ENCODE measurements at places on chromosomes 2 and 18.

DNA sequence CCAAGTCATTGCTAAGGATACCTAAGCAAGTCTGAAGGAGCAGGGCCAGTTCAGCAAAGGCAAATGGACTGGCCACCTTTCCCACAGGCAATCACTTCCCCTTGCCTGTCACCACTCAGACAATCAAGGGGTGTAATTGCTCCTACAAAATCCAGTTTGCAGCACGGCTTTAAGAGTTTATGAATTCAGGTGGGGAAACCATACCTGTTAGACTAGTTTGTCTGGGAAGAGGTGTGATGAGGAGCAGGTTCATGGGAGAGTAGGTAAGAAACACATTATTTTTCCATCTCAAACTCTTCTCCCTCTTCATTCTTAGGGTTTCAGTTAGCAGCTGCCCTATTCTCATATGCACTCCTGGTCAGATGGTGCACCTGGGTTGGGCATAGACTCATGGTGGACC is 102.5 kb downstream of the EVA1A start:
- DNase-seq: no peak

DNA sequence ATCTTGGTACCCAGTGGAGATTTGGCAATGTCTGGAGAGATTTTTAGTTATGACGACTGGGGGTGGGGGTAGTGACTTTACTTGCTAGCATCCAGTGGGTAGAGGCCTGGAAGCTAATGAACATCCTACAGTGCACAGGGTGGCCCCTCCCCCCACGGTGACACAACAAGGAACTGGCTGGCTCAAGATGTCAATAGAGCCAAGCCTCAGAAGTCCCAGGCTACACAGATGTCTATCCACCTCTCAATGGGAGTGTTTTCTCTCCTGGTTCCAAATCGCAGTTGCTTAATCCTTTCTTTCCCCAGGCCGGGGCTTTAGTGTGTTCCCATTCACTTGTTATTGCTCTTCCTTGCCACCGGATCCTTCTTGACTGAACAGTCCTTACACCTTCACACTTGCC is 9.3 kb upstream of the CCBE1 start:
- no peak for DNase-seq

- no peak for DNase-seq
Observed at GRCh38 chr2:206323033-206323432, 48.6 kb downstream of the ZDBF2 start.

GRCh38 chr2:59080451-59081181 is 839.5 kb upstream of the FANCL start:
- no peak for DNase-seq

DNA sequence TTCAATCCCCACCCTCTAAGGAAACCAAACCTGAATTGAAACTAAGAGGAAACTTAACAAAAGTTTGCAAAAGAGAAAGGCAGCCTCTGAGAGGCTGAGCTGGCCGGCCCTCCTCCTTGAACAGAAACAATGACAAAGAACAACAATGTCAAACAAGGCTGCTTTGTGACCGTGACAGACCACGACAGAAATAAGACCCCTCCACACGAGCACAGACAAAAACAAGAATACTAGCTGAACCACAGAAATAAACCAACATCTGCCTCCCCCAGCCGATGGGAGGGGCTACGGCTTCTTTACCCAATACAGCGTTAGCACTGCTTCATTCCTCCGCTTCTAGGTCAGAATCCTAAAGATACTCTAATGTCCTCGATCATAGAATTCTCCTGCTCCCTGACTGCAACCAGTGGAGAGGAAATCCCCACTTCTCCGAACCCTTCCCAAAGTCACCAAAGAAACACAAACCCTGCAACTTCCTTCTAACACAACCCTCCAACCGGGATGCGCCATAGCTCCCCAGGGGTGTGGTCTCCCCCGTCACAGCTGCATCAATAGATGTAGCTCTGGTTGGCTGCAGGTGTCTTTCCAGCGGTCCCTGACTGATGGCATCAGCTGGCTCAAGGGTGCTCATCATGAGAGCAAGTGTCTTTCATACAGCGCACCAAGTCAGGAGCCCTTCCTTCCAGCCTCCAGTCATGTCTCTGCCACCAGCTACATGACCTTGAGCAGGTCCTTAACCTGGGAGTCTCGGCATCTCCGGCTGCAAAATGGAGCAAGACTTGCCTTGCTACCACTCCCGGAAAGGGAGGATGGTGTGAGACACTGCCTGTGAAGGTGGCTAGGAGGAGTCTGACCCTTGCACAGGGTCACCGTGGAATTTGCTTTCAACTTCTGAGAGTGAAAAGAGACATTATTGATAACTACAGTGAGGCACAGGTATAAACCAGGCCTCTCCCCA is 198.6 kb downstream of the HAUS1 start:
- DNase-seq: no peak

DNA sequence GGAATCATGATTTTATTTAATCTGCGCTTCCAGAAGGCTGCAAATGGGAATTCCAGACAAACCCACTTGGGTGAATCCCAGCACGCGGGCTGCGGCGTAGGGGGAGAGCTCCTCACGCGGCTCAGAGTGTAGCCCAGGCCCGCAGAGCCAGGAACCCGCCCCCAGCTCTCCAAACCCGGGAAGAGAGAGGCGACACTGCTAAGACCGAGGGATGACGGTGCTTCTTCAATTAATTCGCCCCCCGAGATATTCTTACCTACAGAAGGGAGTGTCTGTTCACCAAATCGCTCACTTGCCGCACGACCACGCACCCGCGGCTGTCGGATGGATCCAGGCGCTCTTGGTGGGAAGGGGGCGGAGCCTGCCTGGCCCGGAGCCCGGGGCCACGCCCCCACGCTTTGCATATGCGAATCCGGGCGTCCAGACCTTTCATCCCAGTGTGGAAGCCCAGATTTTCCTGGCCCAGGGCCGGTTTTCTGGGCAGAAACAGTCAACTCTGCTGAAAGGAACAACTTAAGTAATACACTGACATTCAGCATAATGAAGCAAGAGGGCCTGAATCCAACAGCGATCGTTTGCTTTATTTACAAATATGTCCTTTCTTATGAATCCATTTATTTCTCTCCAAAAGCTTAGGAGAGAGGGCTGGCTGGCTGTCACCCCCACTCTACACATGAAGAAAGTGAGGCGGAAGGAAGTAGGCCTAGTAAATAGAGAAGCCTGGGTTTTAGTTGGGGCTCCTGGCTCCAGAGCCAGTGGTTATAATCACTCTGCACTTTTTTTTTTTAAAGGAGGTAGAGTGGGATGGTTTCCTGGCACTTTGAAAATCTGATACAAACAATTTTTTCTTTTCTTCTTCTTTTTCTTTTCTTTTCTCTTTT is at the start of gene SLC19A3:
Gene SLC19A3 (minus strand): TSS at position 342 of the 881 bp plus-strand sequence. CDS start 15,710 bp downstream, outside the sequence.
- peak; percentile 82 for DNase-seq

- DNase-seq: peak; percentile 38
Observed at GRCh38 chr2:96251721-96252292, 14.0 kb downstream of the TMEM127 start.

GRCh38 chr2:117646099-117646498 is 168.4 kb upstream of the DDX18 start:
- no peak for DNase-seq

DNA sequence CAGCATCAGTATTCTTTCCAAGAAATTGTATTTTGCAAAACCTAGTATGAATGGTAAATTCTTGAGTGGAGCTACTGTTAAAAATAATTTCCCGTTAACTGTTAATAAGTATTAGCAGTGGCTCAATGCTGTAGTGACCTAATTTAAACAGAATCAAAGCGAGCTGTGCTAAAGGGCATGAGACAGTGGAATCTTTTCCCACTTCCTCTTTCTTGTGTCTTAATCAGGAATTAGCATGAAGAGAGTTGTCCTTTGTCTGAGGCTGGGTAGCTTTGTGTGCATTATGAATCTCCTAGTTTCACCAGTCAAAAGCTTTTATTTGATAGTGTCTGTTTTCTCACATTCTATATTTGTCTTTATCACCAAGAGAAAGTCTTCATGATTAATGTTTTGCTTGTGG is 298.8 kb upstream of the GCFC2 start:
- peak; percentile 27 for DNase-seq

- no peak for DNase-seq
Observed at GRCh38 chr18:21439431-21439846, 161.1 kb downstream of the ESCO1 start.

DNA sequence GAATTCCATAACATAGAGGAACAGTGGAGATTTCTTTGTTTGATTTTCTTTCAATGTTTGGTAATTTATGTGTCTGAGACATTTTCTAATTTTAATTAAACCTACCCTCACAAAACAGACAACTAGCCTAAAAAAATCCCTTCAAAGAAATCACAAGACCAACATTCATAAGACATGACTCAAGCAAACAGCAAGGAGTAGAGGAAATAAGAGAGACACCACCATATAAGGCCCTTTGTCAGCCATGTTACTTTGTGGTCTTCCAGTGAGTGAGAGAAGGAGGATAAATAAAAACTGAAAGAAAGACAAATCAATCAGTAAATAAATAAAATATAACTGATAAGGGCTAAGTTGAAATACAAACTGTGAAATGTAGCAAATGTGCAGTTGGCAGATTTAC is 830.8 kb upstream of the SLC39A10 start:
- DNase-seq: no peak

- no peak for DNase-seq
Observed at GRCh38 chr2:120243211-120243610, 9.4 kb upstream of the RALB start.

GRCh38 chr2:37665604-37666362 is 5.7 kb downstream of the CDC42EP3 start:
- no peak for DNase-seq

DNA sequence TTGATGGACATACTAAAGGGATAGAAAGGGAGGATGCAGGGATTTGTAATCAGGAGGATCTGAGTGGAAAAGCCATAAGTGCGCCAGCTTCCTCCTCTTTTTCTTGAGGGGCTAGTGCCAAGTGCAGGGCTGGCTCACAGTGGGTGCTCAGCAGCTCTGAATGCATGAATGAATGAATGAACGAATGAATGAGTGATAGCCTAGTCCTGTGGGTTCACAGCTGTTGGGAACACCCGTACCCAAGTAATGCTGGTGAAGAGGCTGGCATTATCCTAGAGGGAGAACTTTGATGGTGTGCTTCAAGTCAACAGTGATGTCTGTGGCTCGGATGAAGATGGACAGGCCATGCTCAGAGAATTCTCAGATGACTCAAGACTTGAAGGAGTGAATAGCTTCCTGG is 108.8 kb downstream of the KCTD1 start:
- DNase-seq: no peak

DNA sequence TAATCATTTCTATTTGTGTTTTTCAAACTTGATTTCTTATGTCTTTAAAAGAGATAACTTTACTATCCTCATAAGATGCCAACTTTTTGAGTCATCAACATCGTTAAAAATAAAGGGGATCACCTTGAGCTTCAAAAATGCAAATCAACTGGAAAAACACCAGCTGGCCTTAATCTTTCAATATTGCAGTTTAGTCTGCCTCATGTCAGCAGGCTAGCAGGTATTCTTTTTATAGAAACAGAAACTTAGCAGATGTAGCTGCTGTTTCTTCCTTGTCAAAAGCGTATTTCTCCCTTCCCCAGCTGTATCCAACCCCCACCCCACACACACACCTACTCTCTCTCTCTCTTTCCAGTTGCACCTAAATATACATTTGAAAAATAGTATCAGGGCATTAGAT is 154.1 kb upstream of the ZNF804A start:
- no peak for DNase-seq

DNA sequence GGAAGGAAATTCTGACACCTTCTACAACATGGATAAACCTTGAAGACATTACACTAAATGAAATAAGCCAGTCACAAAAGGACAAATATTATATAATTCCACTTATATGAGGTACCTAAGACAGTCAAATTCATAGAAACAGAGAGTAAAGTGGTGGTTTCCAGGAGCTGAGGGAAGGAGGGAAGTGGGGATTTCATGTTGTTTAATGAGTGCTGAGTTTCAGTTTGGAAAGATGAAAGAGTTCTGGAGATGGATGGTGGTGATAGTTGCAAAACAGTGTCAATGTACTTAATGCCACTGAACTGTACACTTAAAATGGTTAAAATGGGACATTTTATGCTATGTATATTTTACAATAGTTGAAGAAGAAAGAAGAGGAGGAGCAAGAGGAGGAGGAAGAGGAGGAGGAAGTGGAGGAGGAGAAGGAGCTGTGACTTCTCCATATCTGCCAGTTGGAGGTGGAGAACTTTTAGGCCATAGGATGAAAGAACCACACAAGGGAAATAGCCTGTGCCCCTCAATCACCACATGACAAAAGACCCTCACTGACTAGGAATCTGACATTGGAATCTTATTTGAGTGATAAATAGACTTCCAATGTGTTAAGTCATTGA is 55.3 kb upstream of the LGALSL start:
- no peak for DNase-seq

GRCh38 chr18:74916773-74917393 is 292.1 kb downstream of the PTGR3 start:
- no peak for DNase-seq

Data from midbrain (tissue), 1 donor.